Osteocyte (in vitro differentiated cells): ENCODE measurements at places on chromosomes 7 and 10. TPM values are rescaled to one million over a fixed set of nuclear protein-coding genes. Genes with fewer than 3 reads are reported as not detected.

The IRF5 gene
- 0.24 TPM in 1 of 2 replicates, not detected in the other for total RNA-seq

The C10orf143 gene
- total RNA-seq, result 2.9 and 4.1 TPM in 2 replicates

The ACSL5 gene
- 0.46 and 0.57 TPM in 2 replicates for total RNA-seq

- H3K4me3 ChIP-seq, result no peak overlapping the region
- no peaks in the 10 kb centered on the region for H3K36me3 ChIP-seq
- no peak for DNase-seq
- peaks cover 36% of the 10 kb centered on the region for H3K4me1 ChIP-seq
- peak overlapping the region; percentile 29 for H3K27ac ChIP-seq
- H3K27me3 ChIP-seq, result no peaks in the 10 kb centered on the region
Observed at GRCh38 chr10:4382811-4383210, 443.2 kb upstream of the AKR1E2 start.

GRCh38 chr10:1369665-1370064 is 313.5 kb downstream of the WDR37 start:
- DNase-seq, result peak; percentile 62
- H3K4me3 ChIP-seq, result no peak overlapping the region
- H3K27ac ChIP-seq, result no peak overlapping the region
- H3K36me3 ChIP-seq, result no peaks in the 10 kb centered on the region

- H3K36me3 ChIP-seq, result peaks cover 10% of the 10 kb centered on the region
- no peak overlapping the region for H3K4me3 ChIP-seq
- no peak overlapping the region for H3K27ac ChIP-seq
- H3K4me1 ChIP-seq, result peaks cover 28% of the 10 kb centered on the region
- H3K27me3 ChIP-seq, result peaks cover 3% of the 10 kb centered on the region
Observed at GRCh38 chr10:29977171-29977570, 82.2 kb downstream of the JCAD start.
